Activated T-helper 9 cell treated with anti-CD3 and anti-CD28 coated beads, Interleukin-2, amount 50 U/mL, for 16 hours (primary cell): ENCODE measurements at places on chromosomes 2 and 18.

- no peak for DNase-seq
Observed at GRCh38 chr2:98598781-98599428, 9.4 kb downstream of the COA5 start.

GRCh38 chr2:205073433-205074020 is 528.3 kb downstream of the PARD3B start:
- DNase-seq = no peak

- DNase-seq = no peak
Observed at GRCh38 chr2:31979956-31980355, 30.9 kb downstream of the MEMO1 start.

DNA sequence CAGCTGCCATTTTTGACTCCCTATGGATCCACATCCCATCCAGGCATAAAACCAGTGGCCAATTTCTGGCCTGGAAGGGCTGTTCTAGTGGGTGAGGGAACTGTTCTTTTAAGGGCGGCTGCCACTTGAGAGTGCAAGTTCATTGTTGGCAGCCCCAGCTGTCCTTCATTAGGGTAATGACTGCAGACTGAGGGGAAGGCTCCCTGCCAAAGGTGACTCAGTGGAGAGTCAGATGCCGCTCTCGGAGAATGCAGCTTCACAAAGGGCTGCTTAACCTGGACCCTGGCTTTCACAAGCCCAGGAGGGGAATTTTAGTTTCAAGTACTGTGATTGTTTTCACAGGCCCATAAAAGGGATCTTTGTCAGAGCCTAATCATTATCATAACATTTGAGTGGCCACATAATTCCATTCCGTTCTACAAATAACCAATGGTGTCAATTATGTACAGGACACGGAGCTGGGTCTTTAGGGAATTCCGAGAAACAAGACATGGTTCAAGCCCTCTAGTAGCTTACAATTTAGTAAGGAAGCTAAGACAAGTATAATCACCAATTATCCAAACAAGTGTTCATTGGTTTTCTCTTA is 235.7 kb downstream of the CDCA7 start:
- DNase-seq = no peak

DNA sequence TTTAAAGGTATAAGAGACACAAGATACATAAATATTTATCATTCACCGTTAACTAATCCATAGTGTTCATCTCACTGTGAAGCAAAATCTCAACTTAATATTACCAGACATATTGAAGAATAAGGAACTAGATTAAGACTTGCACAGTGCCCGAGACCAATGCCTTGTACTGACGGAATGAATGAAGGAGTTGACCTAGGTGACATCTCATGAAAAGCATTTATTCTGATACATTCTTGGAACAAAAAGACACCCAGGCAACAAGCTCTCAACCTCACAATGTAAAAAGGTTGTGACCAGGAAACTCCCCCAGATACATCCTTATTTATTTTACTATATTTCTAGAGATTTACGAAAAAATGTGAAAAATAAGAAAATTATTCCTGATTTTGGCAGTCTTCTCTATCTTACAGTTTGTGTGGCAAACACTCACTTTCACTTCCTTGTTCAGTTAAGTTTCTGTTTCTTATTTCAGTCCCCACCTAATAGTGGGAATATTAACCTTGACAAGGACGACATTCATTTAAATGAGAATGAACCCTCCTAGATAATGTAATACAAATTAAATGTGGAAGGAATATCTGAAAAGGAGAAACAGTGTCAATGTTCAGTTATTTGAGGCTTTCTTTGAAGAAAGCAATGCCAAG is 28.4 kb downstream of the M1AP start:
- no peak for DNase-seq

GRCh38 chr2:45004562-45005191 is 4.6 kb downstream of the SIX2 start:
- DNase-seq = no peak

DNA sequence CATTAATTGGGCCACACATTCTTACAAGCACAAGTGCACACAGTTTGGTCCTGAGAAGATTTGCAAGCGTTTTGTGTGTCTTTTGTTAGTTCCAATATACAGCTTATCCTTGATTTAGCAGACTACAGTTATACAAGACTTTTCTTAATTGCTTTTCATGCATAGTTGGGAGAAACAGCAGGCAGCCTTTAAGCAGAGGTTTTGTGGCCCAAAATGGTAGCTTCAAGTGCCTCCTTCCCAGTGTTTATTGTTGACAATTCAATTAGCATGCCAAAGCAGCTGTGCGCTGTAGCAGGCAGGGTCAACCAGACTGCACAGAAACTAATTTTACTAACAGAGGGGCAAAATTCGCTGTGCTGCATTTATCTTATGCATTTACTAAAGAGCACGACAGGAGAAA is 47.5 kb downstream of the FRZB start:
- DNase-seq = no peak

DNA sequence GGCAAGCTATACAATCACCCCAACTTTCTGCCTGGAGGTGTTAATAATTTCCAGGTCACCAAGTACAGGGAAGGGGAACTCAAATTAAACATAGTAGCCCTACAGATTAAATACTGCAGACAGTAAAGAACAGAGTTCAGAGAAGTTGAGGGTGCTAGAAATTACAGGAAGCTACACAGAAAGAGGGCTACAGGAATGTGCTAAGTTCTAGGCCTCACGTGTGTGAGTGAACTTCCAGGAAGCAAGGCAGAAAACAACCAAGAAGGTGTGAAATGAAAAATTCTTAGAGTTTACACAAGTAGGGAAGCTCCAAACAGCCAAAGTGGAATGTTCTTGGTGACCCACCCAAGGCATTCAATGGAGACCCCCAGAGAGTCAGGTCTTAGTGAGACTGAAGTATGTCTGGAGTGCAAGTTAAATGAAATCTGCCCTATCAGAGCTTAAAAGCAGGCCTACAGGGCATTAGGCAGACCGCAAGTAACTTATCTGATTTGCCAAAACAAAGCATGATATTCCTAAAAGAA is 58.1 kb upstream of the RNU4ATAC start:
- DNase-seq = no peak

GRCh38 chr2:108228006-108228405 is 11.8 kb upstream of the SULT1C3 start:
- DNase-seq = no peak

DNA sequence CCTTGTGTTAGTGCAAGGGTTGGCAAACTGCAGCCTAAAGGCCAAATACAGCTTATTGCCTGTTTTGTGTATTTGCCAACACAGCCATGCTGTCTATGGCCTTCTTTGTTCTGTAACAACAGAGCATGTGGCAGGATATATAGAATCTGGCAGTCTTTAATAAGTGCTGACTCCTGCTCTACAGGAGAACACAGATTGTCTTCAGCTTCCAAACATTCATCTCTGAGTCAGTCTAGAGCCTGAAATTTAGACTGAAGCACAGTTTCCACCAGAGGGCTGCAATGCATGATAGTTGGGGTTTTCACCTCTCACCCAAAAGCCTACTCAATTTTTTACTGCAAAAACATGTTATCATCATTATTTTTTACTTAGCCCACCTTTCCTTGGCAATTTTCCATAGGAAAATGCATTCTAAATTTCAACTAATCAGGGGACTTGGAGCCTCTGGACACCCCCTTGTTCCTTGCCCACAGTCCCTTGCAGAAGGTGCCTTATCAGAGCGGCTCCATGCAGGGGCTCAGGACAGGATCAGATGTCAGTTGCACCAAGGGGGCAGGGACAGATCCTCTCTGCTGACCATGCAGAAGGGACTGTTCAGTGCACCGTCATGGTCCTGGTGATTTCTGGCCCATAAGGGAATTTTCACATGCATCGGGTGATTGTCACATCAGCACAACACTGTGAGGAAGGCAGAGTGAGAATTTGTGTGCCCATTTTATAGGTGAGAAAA is 12.4 kb downstream of the IL37 start:
- DNase-seq = no peak

- DNase-seq = no peak
Observed at GRCh38 chr2:195579776-195580555, 77.1 kb upstream of the SLC39A10 start.

GRCh38 chr18:37452015-37452414 is 113.6 kb downstream of the CELF4 start:
- DNase-seq = no peak

- no peak for DNase-seq
Observed at GRCh38 chr2:171180229-171180930, 19.7 kb upstream of the TLK1 start.

DNA sequence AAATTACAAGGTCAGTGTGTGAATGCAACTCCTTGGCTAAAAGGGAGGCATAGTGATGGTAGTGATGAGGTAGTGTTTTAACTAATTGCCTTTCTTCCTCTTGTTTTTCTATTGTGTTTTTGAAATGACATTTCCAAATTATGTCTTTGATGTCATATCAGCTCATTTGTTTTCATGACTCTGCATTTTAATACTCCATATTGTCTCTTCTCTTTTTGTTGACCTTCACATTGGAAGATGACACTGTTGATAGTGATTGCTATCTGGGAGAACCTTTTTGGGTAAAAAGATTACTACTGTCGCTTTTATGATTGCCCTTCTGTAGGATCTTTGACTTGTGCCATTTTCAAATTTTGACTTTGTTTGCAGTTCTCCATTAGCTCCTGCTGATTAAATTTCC is 3.0 kb downstream of the GIGYF2 start:
- DNase-seq = no peak

DNA sequence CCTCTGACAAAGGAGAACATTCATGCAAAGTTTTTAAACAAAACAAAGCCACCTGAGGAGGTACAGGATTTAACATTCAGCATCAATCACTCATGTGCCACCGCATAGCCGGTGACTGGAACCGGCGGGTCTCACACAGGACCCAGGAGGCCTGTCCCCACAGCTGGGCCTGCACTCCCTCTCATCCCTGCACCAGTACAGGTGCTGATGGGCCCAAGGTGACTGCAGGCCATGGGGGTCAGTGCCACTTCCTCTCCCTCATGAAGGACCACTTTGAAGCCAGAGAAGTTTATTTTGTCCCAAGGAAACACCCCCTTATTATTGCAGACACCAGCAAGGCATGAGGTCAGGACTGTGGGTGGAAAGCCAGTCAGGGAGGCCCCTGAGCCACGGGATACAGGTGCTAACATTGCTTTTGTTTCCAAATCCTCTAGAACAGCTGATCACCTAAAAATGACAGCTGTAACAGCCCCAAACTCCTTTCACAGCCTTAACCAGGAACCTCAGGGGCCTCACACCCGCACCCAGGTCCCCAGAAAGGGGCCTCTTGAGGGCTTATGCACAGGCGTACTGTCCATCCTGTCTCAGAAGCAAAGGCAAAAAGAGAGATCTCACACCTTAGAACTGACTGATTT is 14.0 kb downstream of the PARD6G start:
- no peak for DNase-seq

DNA sequence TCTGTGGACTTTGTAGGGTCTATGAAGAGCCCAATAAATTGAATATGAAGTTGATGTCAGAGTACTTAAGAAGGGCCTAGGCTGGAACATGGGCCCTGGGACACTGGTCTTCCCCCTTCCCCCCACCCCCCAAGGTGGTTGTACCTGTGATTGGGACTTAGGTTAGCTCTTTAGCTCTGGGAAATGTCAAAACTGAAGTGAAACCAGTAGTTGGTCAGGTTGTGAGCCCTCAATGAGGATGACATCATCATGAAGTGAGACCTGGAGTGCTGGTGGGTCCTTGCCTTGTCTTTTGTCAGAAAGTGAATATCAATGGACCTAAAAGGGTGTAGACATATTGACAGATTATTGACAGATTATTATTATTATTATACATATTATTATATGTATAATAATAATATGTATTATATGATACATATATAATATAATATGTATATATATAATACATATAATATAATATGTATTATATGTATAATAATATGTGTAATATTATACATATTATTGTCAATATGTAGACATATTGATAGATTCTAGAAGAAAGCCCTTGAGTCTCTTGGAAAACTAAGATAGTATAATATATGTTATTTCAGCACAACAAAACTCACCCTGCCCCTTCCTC is 5.4 kb downstream of the MARS2 start:
- DNase-seq = no peak

- peak; percentile 1 for DNase-seq
Observed at GRCh38 chr2:144162652-144163051, 357.3 kb downstream of the ZEB2 start.

DNA sequence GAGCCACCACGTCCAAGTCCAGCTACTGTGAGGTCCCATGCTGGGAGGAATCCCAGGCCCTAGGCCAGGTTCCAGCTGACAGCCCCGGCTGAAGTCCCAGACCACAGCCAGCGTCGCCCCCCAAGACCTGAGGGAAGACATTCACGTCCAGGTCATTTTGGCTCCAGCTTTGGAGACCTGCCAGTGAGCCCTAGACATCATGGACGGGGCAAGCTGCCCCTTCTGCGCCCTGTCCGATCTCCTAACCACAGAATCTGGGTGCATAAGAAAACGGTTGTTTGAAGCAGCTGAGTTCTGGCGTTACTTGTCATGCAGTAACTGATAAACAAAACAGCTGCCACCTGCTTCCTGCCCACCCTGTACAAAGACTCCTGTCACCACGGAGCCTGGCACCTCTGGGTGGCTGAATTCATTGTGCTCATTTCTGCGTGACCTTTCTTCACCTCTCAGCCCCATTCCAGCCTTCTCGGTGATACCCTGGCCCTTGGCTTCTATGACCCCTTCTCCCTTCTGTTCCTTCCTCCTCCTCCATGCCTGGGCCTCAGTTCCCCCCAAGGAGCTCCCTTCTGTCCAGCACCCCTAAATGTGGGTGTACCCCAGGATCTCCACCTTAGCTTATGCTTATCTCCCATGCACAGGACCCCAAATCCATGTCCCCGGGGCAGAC is 72.6 kb upstream of the SMAD7 start:
- DNase-seq = no peak

DNA sequence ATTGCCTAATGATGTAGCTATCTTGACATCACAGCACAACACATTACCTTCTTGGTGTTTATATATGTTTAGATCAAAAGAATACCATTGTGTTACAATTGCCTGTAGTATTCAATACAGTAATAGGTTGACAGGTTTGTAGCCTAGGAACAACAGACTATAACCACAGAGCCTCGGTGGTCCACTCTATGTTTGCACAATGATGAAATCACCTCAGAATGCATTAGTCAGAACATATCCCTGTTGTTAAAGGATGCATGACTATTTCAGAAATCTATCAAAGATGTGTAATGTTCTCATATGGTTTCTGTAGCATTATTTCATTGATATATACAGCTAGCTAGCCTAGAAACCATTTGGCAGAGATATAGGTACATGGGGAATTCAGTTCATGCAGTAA is 8.9 kb downstream of the METTL5 start:
- DNase-seq = no peak

DNA sequence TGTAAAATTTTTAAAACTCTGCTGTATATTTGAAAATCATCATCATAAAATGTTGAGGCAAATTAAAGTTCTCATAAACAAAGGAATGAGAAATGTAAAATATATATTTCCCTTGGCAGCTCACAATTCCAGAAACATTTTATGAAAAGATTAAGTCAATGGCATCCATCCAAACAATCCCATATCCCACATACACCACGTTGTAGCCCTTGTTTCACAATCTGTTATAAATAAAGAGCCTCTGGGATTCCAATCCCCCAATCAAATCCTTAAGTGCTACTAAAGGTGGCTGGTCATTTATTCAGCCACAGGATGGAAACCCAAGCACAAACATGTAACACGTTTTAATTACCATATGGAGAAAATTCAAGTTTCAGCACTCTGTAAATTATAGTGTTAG is 51.7 kb downstream of the GFPT1 start:
- DNase-seq = no peak
